Renal cortex interstitium (tissue), 15 donors: ENCODE measurements at places on chromosomes 2 and 18. TPM values are rescaled to one million over a fixed set of nuclear protein-coding genes. Genes with fewer than 3 reads are reported as not detected.

IL36B gene
- polyA plus RNA-seq = not detected

KIDINS220 gene
- polyA plus RNA-seq = 103 TPM

GRCh38 chr2:55949211-55949610 is 25.6 kb upstream of the EFEMP1 start:
- DNase-seq = no peak

- DNase-seq = no peak
These were observed 46.2 kb downstream of the BCL2 start for GRCh38 chr18:63273222-63273927.

DNA sequence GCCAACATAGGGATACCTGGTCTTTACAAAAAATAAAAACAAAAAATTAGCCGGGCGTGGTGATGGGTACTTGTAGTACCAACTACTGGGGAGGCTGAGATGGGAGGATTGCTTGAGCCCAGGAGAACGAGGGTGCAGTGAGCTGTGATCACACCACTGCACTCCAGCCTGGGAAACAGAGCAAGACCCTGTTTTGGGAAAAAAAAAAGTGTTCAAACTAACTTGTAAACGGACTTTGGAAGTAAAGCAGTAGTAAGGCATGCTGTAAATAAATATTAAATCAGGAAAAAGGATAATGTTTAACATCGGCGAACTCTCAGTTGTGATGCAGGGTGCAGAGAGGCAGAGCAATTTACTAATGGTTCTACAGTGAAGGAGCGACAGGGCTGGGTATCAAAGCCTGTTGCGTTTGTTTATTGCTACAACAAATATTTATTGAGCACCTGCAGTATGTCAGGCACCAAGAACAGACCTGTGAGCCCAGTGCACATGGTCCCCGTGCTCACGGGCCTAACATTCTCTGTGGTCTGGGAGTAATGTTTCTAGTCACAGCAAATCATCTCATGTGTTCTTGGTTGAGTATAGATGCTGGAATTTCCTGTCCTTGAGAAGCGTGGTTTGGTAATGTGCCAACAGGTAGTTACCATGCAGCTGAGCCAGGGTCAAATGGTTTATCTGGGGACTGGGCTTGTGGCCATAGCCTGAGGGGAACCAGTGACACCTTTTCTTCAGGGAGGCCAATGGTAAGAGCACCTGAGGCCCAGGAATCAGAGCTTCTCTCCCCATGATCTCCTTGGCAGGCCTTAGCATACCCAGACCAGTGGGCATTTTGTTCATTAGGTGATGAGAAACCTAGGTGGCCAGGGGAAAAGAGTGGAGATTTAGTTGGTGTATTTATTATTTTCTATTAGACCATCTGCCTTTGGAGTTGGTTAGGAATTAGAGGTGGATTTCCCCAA is 27.9 kb upstream of the GREB1 start:
- DNase-seq = no peak

DNA sequence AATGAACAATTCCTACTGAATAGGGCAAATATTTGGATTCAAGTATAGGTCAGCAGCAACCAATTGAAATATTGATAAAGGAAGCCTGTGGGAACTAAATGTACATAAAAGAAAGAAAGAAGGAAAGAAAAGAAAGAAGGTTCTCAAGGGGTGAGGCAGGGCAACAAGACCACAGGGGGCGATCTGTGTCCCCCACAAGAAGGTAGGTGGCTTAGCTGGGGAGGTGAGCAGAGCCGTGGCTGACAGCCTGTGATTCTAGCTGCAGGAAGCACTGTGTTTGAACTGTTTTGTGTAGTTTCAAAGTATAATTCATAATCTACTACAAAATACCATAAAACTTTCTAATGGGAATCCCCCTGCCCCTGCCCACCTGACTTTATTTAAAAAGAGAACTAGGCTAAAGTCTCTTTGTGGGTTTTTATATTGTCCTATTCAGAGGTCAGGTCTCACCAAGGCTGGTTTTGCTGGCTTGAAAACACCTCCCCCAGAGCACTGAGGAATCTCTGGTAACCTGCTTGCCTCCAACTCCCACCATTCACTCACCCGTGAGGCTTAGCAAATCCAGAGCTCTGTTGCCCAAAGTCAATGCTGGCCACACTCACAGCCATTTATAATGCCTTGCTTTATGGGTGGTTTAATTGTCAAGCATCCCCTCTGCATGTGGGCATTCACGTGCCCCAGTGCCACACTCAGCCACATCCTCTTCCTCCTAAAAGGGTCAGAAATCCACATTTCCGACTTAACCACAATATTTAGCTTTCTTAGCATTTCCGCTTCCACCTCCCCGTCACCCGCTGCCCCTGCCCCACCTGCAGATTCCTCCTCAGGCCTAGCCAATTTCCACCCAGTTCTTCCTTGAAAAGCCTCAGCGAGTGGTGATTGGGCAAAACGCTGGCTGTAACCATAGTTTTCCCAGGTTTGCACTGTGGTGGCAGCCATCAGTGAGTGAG is 36.4 kb upstream of the LMAN1 start:
- DNase-seq = no peak
